Activated naive CD8-positive, alpha-beta T cell treated with anti-CD3 and anti-CD28 coated beads, Interleukin-2, amount 10 ng/mL, durations not matched to agents 7 days and 5 days (primary cell): ENCODE measurements at places on chromosomes 6 and 20. TPM values are rescaled to one million over a fixed set of nuclear protein-coding genes. Genes with fewer than 3 reads are reported as not detected.

DNA sequence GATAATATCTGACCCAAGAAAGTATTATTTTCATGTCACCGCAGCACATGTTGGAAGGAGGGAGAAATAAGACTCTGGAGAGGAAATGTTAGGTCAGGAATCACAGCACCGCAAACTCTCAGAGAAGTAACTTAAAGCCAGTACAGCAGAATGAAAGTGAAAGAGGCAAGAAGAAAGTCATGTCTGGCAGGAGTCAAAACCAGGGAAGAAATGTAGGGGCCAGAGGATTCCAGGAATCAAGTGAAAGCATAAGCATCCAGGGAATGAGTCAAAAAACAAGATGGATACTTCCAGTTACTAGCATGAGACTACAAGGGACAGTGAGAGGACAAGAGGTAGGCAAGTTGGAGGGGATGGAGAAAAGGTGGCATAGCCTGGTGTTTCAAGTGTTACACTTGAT lies 80.4 kb downstream of the AK9 start:
- peak overlapping the region; percentile 56 for H3K4me3 ChIP-seq
- peaks cover 3% of the 10 kb centered on the region for H3K36me3 ChIP-seq
- H3K27ac ChIP-seq = peak overlapping the region; percentile 70
- DNase-seq = no peak
- H3K4me1 ChIP-seq = peaks cover 11% of the 10 kb centered on the region

DNA sequence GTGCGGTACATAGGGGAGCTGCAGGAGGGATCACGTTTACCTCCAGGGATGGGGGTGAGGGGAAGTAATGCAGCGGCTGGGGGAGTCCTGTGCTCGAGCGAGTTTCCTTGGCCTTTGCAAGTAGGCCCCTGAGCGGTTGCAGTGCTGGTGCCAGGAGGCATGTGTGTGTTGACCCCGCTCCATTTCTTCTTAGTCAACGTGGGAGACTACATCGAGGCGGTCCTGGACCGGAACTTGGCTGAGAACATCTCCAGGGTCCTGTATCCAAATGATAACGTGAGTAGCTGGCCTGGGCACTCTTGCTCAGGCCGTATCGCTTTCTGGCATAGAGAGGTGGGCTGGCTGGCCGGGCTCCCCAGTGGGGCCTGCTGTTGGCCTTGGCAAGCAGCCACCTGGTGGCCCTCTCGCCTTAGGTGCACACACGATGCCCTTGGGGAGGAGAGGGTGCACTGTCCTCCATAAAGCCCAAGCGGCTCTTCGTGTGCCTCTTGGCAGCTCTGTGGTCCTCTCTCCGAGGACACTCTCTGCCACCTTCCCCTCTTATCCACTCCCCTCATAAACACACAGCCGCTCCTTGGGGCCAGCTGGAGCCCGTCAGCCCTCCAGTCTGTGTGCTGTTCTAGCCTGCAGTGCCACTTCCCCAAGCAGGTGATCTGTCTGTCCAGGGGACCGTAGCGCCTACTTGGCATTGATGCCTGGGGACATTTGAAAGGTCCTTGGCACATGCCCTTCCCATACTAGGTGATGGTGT lies 29.3 kb downstream of the PYGB start:
- no peaks in the 10 kb centered on the region for H3K36me3 ChIP-seq
- no peak overlapping the region for H3K4me3 ChIP-seq
- DNase-seq = peak; percentile 25
- no peaks in the 10 kb centered on the region for H3K27me3 ChIP-seq

GRCh38 chr6:137315081-137315480 lies 95.9 kb upstream of the IFNGR1 start:
- H3K4me1 ChIP-seq = peaks cover 2% of the 10 kb centered on the region
- no peak overlapping the region for H3K4me3 ChIP-seq
- no peaks in the 10 kb centered on the region for H3K36me3 ChIP-seq
- no peak overlapping the region for H3K27ac ChIP-seq

GHRH gene
- total RNA-seq = not detected
